Lower lobe of right lung (tissue), 2 donors: ENCODE measurements at places on chromosomes 1 and 21. TPM values are rescaled to one million over a fixed set of nuclear protein-coding genes. Genes with fewer than 3 reads are reported as not detected.

ITPKB gene
- 42.3 TPM for total RNA-seq

IL19 gene
- not detected for total RNA-seq

SMCP gene
- not detected for total RNA-seq

AADACL4 gene
- total RNA-seq: not detected

HRNR gene
- not detected for total RNA-seq

ADPRS gene
- total RNA-seq: 32.4 TPM

TARBP1 gene
- 24.6 TPM for total RNA-seq

SPOCD1 gene
- total RNA-seq: 21.6 TPM

C1orf87 gene
- 7.4 TPM for total RNA-seq

DNA sequence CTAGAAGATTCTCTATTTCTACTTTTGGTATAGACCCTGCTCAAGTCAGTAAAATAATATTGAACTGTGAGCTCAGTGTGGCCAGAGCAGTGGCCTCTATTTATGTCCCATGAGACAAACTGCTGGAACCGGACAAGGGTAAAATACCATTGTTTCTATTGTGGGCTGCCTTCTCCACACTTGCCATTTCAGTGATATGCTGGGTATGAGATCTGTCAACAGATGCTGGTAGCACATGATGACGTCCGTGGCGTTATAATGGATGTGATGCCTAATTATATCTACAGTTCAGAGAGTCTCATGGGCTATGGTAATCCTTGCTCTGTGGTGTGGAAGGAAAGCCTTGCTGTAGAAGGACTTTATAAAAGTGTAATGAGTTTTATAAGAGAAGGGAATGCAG, 2.4 kb downstream of the ACTN2 start:
- DNase-seq: no peak

DNA sequence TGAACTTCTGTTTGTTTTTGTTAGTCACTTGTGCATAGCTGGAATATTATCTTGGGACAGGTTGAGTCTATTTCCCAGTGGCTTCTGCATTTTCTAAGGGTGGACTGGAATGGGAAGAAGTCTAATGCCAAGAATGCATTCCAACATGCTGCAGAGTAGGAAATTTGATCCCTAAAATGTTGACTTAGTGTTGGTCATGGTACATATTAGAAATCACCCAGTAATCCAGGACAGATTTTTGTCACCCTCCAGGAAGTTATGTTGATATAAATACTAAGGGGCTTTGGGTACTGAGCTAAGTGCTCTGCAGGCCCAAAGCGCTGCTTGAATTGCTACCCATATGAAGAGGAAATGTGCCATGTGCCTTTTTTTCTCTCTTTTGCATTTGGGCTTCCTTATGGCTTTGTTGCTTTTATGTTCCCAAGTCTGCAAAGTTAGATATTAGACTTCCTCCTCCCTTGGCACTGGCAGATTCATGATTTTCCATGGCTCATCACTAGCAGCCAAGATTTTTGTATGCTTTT, 10.0 kb downstream of the ARID1A start:
- DNase-seq: no peak

GRCh38 chr1:221742555-221743415, 896 bp upstream of the DUSP10 start:
- DNase-seq: peak; percentile 96

DNA sequence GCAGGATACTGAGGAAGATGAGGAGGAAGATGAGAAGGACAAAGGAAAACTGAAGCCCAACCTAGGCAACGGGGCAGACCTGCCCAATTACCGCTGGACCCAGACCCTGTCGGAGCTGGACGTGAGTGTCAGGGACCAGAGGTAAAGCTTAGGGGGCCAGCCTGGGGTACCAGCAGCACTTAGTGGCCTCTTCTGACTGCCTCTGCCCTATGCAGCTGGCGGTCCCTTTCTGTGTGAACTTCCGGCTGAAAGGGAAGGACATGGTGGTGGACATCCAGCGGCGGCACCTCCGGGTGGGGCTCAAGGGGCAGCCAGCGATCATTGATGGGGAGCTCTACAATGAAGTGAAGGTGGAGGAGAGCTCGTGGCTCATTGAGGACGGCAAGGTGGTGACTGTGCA, 17.6 kb downstream of the KDF1 start:
- no peak for DNase-seq

DNA sequence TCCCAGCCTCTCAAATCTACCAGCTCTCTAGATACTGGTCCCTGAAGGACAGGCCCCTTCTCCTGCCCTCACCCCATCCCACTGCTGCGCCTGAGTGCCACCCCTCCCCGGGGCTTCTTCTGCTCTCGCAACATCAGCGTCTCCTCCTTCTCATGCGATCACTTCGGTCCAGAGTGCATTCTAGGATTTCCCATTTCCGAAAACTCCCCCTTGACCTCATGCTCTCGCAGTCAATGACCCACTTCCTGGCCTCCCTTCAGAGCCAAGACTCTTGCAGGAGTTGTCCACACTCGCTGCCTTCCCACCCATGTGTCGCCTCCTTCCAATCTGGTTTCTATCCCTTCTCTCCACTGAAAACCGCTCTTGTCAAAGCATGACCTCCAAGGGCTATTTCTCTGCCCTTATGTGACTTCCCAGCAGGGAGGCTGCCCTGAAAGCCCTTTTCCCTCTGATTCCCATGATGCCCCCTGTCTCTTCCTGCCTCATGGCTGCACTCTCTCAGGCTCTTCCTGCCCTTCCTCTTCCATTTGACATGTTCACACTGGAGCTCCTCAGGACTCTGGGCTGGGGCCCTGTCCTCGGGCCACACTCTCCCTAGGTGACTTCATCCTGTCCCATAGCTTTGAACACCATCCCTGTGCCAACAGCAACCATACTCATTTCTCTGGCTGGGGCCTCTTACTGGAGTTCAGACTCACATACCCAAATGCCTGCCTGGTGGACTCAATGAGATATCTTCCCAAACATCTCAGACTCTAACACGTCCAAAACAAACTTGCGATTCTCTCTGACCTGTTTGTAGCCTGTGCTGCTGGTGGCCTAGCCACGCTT, 46.0 kb downstream of the LDLRAD2 start:
- DNase-seq: no peak

DNA sequence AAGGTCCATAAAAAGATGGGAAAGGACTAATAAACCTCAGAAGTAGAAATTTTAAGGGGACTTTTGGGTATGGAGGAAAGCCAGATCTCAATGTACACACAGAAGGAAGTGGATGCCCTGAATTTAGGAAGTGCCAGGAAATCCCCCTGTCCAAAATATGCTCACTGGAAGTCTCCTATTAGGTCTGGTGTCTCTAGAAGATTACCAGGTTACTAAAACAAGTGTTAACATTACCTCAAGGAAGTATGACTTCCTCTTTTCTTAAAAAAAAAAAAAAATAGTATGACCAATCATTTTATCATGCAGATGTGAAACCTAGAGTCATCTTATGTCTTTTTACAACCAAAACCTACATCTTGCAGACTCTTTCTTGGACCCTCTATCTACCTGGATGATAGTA, 30.7 kb downstream of the CD58 start:
- DNase-seq: no peak

DNA sequence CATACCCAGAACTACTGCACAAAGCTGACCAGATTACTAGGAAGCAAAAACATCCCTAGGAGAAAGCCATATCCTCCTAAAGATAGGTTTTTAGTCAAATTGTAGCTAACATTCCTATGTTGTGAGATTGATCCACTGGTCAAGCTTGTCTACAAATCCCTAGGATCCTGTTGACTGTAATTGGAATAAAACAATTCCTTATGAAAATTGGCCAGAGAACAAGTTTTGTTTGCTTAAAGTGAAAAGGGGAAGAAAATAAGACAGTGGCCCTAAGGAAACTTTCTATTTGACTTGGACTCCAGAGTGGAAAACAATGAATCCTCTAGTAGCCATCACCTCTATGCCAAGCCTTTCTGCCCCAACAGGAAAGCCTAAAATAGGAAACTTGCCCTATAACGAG, 645.2 kb upstream of the USP24 start:
- no peak for DNase-seq

- DNase-seq: no peak
Measured at GRCh38 chr1:109657970-109658369, 2.1 kb downstream of the GSTM4 start.

- DNase-seq: no peak
Measured at GRCh38 chr1:33045814-33046213, 9.1 kb upstream of the AK2 start.

GRCh38 chr1:22142315-22143064, 407 bp downstream of the WNT4 start:
- DNase-seq: no peak

DNA sequence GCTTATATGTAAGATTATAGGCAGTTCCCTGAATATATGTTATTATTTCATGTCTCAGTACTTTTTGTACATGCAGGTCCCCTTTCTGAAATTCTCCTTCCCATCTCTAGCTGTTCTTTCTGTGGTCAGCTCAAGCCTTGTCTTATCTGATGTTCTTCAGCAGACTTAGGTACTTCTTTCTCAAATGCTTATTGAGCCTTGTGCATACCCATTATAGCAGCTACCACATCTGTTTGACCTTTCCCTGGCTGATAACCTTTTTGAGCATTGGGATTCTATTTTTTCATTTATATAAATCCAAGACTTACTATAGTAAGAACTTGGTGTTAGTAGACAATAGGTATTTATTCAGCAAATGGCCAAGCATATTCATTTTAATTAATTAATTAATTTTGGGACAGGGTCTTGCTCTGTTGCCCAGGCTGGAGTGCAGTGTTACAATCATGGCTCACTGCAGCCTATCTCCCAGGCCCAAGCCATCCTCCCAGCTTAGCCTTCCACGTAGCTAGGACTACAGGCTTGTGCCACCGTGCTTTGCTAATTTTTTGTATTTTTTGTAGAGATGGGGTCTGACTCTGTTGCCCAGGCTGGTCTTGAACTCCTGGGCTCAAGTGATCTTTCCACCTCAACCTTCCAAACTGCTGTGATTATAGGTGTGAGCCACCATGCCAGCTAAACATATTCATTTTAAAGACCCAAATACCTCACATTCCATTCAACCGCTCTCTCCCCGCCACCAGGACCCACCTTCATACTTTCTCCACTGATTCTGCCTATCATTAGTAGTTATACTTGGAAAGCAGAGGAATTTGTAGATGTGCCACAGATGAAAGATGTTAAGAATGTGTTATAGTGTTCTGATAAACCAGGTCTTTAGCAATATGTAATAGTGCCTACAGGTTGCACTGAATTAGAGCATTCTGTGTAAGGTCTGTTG, 16.7 kb downstream of the TIPRL start:
- DNase-seq: no peak

GRCh38 chr1:79827446-79827845, 820.9 kb upstream of the ADGRL4 start:
- DNase-seq: no peak

GRCh38 chr1:230747890-230748800, 957 bp downstream of the CAPN9 start:
- no peak for DNase-seq

GRCh38 chr1:228062085-228062791, 20.3 kb upstream of the ARF1 start:
- no peak for DNase-seq
